Kidney epithelial cell (primary cell): ENCODE measurements at places on chromosomes 5 and 9.

DNA sequence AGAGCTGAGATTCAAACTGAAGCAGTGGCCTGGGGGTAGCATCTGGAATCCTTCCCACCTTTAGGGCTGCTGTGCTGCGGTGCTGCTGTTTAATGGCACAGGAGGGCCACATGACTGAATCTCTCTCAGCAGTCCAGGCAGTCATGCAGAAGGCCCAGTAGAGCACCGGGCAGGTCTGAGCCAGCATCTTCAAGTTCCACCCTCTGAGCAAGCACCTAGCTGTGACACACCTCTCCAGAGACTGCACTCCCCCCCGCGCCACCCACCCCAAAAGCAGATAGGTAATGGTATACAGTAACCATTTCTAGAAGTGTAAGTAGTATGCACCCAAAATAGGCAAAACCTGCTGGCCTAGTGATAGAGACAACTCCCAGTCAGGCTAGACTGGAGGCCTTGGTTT, 8.2 kb downstream of the IL4 start:
- no peak for DNase-seq

DNA sequence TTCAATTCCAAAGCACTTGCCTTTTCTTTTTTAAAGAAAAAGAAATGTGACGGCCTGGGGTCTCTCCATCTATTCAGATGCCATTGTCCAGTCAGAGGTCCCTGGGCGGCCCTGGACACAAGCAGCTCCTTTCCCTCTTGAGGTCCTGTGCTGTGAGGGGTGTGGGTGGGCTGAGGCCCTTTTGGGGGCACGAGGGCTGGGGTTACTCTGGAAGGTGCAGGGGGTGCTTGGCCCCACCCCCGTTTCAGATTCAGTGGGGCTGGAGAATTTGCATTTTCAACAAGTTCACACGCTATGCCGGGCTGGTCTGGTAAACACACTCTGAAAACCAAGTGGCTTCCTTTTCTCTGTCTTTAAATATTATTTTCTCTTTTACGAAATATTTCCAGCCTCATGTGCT, 91.4 kb upstream of the PHYKPL start:
- no peak for DNase-seq

DNA sequence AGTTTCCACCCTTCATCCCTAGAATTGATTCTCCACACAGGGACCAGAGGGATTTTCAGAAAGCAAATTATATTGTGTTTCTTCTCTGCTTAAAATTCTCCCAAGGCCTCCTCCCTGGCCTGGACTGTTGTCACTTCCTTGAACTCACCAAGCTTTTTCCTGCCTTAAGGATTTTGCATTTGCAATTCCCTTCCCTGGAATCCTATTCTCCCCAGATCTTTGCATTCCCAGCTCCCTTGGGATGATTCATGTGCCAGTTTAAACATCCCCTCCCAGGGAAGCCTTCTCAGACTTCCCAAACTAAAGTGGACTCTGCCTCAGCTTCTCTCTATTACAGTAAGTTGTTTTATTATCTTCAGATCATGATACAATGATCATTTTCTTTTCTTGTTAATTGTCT, 35.2 kb upstream of the PDE8B start:
- DNase-seq = no peak

- no peak for DNase-seq
These were observed 22.1 kb downstream of the ZSWIM6 start for GRCh38 chr5:61354199-61354598.

DNA sequence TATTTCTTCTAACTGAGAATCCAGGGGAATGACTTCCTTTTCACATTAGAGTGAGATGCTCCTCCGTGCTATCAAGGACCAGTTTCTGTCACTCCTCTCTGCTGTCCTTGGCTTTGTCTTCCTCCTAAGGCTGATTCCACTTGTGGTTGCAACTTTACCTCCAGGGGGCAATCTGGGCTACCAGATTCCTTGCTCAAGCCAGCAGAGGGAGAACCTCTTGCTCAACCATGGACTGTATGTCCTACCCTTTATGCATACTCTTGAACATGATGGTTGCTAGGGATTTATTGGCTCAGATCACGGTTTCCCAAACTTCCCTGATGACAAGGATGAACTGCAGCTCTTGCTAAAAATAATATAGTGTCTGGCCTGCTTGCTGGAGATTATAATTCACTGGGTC, 24.0 kb downstream of the NNT start:
- no peak for DNase-seq

GRCh38 chr9:4066682-4067081, 233.2 kb downstream of the GLIS3 start:
- DNase-seq = no peak

DNA sequence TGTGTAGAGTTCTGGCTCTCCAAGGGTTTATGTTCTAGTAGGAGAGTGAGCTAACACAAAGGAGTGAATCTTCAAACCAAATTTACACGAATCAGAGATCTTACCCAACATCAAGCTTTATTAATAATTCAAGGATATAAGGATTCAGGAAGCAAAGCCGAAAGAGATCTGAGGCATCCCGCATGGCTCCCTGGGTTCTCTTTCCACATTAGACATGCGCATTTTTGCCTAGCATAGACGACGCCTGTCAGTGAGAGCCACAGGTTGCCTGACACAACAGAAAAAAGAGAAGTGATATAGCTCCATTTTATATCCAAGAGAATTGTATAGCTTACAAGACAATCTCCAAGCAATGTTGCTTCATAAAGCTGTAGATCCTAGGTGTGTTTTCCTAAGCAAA, 52.6 kb downstream of the ESM1 start:
- no peak for DNase-seq

DNA sequence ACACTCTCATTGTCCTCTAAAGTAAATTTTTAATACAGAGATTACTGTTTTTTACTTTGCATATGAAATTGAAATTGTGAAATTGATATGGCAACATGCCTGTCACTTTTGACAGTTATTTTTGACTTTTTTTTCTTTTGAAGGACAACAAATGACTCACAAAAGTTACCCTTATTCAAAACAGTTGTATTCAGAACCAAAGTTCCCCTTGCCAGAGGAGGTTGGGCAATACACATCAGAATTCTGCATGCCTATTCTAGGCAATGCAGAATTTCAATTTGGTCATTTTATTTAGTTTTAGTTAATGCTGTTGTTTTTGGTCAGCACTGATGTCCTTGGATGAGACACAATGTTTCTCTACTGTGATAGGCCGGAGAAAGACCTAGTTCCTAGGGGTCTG, 299.1 kb upstream of the PRR16 start:
- no peak for DNase-seq

DNA sequence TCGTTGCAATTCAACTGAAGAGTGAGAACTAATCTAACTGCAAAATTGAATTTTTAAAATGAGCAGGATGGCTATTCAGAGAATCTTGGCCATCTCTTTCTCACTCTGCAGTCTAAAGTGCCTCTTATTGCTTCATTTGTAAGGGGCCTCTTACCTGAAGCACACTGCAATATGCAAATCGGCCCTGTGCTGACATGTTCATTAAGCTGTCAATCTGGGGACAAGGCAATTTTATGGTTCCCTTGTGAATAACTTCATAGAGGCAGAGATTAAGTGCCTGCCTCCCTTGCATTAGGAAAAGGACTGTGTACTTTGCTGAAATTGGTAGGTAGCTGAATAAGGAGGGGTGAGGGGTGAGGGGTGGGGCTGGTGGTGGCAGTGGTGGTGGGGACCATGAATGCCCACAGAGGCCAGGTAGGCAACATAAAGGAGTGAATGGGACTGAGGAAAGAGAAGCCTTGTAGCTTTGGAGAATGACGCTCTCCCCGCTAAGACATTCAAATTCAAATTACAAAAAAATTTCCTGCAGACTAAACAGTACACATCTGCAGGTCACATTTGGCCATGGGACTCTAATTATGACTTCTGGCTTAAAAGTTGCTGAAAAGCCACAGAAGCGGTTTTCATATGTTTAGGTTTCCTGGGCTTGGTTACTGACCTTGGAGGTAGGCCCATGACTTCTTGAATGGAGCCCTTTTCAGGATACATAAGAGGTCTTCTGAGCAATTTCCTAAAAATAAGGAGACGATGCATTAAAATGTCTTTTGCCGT, 25.0 kb downstream of the TNFSF8 start:
- DNase-seq = no peak

DNA sequence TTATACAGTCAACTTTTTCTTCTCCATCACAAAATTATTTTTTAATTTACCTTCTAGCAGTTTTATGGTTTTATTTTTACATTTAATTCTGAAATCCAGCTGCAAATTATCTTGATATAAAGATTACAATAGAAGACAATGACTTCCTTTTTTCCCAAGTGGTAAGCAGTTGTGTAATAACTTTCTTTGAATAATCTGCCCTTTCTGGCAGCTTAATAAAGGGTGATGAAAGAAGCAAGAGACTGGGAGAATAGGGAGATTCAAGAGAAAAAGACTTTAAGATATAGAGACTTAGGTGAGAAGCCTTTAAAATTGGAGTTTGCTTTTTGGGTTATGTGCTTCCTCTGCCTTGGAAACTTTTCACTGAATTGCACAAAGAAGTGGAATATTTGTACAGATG, 100.4 kb upstream of the FREM1 start:
- no peak for DNase-seq

DNA sequence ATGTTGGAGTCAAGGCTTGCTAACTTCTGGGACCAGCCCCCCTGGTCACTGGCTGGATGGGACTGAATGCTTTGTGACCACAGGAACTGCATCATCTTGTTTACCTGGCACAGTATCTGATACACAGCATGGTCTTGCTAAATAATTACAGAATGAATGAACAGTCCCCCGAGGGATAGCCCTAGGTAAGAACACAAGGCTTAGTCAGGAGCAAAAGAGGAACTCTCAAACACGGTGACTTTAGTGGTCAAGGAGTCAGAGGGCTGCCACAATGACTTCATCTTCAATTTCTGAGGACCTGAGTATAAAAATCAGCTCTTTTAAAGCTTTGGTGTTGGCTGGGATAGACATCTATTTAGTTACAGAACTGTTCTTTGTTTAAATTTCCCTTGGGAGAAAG, 15.1 kb upstream of the CXCL14 start:
- no peak for DNase-seq

DNA sequence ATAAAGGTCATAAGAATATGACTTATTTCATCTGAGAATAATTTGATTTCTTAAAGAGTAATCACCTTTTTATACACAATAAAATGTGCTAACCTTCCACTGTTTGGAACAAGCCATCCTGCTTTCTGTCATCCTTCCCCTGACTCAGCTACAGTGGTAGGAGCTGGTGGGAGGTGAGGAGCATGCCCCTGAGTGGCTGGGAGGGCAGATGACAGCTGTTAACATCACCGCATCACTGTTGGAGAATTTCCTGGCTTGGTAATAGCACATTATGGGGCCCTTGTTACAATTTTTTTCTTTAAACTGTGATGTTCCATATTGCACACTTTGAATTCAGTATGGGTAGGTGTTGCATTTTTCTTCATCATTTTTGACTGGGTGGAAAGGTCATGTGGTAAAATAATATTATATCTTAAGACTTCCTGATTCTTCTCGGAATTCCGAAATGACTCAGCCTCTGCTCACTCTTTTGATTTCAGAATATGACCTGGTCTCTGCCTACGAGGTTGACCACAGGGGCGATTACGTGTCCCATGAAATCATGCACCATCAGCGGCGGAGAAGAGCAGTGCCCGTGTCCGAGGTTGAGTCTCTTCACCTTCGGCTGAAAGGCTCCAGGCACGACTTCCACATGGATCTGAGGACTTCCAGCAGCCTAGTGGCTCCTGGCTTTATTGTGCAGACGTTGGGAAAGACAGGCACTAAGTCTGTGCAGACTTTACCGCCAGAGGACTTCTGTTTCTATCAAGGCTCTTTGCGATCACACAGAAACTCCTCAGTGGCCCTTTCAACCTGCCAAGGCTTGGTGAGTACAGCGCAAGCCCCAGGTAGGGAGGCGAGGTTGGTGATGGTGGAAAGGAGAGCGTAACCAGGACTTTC, 5.8 kb downstream of the ADAMTS16 start:
- no peak for DNase-seq

DNA sequence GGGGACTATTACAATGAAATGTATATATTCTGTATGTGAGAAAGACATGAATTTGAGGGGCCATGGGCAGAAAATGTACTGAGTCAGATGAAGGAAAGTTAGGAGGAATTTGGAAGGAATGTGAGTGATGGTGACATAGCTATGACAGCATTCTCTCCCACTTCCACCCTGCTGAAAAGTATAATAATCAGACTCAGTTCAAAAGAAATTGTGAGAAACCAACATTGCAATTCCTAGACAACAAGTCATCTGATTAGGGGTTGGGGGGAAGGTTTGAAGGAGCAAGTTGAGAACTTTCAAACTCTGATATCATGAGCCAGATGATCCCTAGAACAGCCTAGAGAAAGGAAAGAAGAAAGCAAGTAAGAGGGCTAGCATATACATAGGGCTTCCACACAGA, 370.6 kb downstream of the DMRTA1 start:
- DNase-seq = peak; percentile 4

GRCh38 chr5:15538516-15538915, 38.5 kb downstream of the FBXL7 start:
- DNase-seq = no peak

DNA sequence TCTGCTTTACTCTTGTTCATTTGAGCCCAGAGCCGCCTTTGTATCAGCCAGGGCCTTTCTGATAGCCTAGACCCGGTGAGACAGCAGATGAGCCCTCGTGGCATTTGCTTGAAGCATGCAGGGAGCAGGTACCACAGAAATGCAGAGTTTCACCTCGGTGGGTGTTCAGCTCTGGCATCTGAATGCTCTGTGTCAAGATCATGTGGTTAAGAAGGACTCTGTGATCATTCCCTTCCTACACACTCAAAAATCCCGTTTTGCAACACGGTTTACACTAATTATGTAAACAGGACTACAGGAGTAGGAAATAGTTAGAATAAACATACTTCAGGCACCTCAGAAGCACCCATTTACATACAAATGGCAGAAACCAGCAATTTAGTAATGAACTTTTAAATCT, 67.2 kb downstream of the MVB12B start:
- DNase-seq = no peak

DNA sequence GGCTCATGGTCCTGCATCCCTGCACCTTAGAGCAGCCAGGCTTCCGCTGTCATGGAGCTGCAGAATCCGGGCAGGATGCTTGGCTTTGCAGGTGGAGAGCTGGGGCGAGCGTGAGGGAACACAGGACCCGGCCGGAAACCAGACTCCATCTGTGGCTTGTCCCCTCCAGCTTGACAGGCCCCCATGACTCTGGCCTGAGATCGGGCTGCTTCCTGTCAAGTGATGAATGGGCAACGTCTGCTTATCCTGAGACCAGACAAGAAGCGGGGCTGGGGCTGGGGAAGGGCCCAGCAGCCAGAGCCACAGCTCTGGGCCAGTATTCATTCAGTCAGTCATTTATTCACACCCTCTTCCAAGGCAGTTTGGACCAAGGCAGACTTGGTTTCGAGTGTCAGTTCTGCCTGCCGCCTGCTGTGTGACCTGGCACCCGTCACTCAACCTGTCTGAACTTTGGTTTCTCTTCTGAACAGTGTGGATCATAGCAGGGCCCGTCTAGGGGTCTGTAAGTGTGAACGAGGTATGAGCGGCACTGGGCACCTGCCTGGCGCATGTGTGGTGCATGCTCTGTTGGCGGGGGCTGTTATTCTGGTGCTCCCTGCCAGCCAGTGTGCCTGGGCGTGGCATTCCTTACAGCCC, 37.5 kb downstream of the NEK6 start:
- no peak for DNase-seq

DNA sequence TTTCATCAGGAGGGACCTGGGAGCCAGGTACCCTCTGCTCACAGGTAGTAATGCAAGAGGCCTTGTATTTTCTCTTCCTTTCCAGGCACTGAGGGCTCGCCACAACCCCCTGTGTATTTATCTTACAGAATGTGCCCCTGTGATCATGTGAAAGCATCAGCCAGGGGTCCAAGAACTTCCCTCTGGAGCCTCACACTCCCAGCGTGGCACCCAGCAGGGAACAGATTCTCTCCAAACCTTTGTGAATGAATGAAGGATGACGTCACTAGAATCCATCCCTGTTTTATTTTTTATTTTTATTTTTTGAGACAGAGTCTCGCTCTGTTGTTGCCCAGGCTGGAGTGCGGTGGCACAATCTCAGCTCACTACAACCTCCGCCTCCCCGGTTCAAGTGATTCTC, 107.3 kb upstream of the IER5L start:
- no peak for DNase-seq
